ENCODE measurements at places on chromosomes 12 and 14. TPM values are rescaled to one million over a fixed set of nuclear protein-coding genes. Genes with fewer than 3 reads are reported as not detected.

DNA sequence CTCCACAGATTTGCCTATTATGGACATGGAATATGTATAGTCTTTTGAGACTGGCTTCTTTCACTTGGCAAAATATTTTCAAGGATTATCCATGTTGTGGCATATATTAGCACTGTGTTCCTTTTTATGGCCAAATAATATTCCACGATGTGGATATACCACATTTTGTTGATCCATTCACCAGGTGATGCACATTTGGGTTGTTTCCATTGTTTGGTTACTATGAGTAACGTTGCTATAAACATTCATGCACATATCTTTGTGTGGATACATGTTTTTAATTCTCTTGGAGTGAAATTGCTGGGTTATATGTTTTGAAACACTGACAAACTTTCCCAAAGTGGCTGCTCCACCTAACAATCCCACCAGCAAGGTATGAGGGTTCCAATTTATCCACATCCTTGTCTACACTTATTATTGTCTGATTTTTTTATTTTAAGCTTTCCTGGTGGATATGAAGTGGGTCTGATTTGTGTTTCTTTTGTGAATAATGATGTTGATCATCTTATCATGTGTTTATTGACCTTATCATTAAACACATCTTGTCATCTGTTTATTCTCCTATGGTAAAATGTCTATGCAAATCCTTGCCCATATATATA, 116.2 kb upstream of the FRMD6 start:
- no peak for ATAC-seq

DNA sequence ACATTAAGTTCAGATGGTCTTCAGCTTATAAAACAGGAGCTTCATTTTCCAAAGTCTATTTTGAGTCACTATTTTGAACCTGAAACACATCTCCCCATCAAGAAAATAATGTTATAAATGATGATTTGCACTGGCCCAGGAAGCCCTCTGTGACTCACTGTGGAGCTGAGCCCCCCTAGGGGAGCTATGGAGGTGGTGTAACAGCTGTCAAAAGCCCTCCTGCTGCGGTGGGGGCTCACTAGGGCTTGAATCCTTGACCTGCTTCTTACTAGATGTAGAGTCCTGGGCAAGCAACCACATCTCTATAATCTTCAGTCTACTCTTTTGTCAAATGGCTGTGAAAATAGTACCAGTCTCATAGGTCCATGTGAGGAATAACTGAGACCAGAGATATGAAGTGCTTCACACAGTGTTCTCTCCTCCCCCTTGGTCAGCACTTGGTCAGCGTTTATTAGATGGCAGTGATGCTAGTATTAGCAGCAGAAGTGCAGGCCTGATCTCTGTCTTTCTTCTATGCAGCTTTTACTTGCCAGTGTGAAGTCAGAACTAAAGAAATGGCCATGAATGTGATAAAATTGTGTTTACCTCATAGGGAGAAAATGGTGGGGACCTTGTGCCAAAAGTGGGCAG, 83.4 kb downstream of the RTN1 start:
- ATAC-seq, result no peak

- peak; percentile 55 for ATAC-seq
Measured at GRCh38 chr12:57216014-57216911, at the start of gene NXPH4. Gene NXPH4 (plus strand): TSS chr12:57216794. CDS start chr12:57216970, 176 bp downstream.

- peak; percentile 68 for ATAC-seq
Measured at GRCh38 chr12:6345319-6346091, 3.6 kb upstream of the TNFRSF1A start.

DNA sequence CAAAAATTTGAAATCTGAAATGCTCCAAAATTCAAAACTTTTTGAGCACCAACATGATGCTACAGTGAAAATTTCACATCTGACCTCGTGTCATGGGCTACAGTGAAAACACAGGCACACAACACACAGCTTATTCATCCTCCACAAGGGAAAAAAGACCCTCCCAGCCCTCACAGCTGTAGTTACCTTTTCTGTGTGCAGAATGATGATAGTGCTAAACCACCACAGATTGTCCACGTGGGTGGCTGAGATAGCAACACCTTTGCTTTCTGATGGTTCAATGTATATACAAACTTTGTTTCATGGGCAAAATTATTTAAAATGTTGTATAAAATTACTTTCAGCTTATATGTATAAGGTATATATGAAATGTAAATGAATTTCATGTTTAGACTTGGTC, 46.8 kb downstream of the FRS2 start:
- no peak for ATAC-seq

DNA sequence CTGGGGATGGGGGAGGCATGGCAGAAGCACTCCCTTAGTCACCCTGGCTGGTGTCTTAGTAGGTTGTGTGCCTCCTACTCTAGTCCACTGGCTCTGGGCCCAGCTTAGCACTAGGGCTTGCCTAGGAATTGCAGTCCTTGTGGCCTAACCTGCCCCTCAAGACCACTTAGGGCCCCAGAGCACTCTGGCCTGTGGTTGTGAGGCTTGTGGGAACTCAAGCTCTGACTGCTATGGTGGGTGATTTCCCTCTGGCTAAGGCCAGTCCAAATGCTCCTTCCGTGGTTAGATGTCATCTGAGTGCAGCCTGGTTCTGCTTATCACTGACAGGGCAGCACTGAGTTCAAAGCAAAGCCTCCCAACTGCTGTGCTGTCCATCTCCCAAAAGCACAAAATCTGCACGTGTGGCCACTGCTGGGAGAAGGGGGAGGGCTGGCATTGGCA, 20.2 kb downstream of the FGD4 start:
- ATAC-seq, result no peak

GRCh38 chr14:35470755-35471154, 63.2 kb upstream of the INSM2 start:
- ATAC-seq, result no peak

DNA sequence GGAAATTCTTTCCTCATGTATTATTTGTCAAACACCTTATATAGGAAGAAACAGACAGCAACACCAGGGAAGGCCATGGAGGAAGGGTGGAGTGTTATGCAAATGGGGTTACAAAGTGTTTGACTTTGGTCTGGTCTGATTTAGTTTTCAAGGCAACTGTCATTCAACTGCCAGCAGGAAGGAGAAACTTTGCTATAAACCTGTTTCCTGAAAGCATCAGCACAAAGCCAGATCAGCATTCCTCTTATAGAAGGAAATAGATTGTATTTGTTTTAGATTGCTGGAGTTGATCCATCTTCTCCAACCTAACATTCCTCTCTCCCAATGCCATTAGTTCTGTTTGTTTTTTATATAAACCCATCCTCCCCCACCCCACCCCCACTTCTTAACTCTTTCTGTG, 65.7 kb downstream of the STAB2 start:
- no peak for ATAC-seq

Gene ETFBKMT
- total RNA-seq, result 2.6 TPM

Gene FOXA1
- total RNA-seq, result 47.4 TPM

Gene DNAH10
- total RNA-seq, result 10.3 TPM

Measured in motor neuron (in vitro differentiated cells).